Upper lobe of left lung (tissue), 6 donors: ENCODE measurements at places on chromosomes 3 and 15. TPM values are rescaled to one million over a fixed set of nuclear protein-coding genes. Genes with fewer than 3 reads are reported as not detected.

- DNase-seq, result no peak
Measured at GRCh38 chr3:178203650-178204049, 332.6 kb upstream of the KCNMB2 start.

- DNase-seq, result no peak
Measured at GRCh38 chr15:30990036-30990435, 1.4 kb downstream of the MTMR10 start.

DNA sequence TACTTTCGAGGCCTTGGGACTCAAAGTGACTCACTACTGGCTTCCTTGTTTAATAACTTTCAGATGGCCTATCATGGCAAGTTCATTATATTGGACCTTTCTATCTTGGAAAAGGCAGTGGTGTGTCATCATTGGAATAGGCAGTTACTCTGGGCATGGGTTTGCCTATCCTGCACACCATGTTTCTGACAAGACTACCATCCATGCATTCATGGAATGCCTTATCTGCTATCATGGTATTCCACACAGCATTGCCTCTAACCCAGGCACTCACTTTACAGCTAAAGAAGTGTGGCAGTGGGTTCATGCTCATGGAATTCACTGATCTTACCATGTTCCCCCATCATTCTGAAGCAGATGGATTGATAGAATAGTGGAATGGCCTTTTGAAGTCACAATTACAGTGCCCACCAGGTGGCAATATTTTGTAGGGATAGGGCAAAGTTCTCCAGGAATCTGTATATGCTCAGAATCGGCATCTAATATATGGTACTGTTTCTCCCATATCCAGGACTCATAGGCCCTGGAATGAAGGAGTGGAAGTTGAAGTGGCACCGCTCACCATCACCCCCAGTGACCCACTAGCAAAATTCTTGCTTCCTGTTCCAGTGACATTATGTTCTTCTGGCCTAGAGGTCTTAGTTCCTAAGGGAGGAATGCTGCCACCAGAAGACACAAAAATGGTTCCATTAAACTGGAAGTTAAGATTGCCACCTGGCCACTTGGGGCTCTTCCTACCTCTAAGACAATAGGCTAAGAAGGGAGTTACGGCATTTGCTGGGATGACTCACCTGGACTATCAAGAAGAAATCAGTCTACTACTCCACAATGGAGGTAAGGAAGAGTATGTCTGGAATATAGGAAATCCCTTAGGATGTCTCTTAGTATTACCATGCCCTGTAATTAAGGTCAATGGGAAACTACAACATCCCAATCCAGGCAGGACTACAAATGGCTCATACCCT lies 1161.4 kb downstream of the SI start:
- DNase-seq, result no peak

DNA sequence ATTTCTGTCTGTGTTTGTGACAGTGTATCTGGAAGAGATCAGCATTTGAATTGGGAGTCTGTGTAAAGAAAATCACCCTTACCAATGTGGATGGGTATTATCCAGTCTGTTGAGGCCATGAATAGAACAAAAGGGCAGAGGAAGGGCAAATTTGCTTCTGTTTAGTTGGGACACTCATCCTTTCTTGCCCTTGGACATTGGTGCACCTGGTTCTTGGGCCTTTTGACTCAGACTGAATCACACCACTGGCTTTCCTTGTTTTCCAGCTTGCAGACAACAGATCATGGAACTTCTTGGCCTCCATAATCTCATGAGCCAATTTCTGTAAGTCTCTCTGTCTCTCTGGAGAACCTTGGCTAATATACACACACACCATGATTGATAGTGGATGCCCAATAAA lies 164.4 kb upstream of the SGO1 start:
- no peak for DNase-seq

- DNase-seq, result no peak
Measured at GRCh38 chr3:132268956-132269355, 48.3 kb upstream of the ACP3 start.

MESP1 gene
- total RNA-seq, result 2.1 TPM

DNA sequence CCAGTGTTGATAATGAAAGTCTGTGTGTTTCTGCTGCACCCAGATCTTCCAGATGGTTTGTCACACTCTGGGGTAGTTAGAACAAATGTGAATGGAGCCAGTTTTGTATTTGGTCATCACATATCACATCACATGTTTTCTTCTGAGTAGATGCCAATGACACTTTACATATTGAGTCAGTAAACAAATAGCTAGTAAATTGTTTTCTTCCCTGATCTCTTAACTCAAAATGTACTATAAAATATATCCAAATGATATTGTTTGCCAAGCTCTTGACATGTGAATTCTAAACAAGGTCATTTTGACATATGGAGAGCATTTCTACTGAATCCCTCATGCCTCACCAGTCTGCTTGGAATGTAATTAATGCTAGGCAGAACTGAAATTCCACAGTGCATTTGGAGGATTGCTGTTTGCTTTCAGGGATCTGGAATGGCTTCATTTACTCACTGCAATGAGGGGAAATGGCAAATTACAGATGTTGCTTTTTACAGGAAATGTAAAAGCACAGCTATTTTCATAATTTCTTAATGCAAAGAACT lies 45.0 kb downstream of the PDHB start:
- no peak for DNase-seq

CSPG4 gene
- 23.3 TPM for total RNA-seq

GRCh38 chr15:94125156-94125555 lies 106.2 kb upstream of the MCTP2 start:
- no peak for DNase-seq

DENND6A gene
- total RNA-seq, result 24.8 TPM

ZMYND10 gene
- total RNA-seq, result 35.1 TPM

GRCh38 chr15:73539212-73540128 lies 93.7 kb downstream of the NPTN start:
- DNase-seq, result no peak

CLCN2 gene
- total RNA-seq, result 5.0 TPM

DNA sequence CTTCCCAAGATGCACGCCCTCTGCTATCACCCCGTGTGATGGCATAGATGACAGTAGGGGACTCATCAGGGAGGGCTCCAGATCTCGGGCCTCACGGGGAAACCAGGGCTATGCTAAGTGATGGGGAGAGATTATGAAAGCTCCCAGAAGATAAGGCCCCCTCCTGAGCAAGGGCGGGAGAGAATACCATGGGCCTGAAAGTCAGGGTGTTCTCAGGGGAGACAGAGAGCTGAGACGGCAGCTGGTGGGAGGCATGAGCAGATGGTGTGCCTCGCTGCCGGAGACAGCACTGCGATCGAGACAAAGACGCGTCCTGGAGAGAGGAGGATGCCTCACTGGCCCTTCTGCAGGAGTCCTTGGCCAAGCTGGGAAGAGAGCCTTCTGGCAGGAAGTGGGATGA lies 106.5 kb upstream of the ADPGK start:
- DNase-seq, result peak; percentile 5

A4GNT gene
- total RNA-seq, result not detected

CFAP91 gene
- 5.5 TPM for total RNA-seq

- no peak for DNase-seq
Measured at GRCh38 chr3:97817965-97818364, 3.8 kb upstream of the CRYBG3 start.

DNA sequence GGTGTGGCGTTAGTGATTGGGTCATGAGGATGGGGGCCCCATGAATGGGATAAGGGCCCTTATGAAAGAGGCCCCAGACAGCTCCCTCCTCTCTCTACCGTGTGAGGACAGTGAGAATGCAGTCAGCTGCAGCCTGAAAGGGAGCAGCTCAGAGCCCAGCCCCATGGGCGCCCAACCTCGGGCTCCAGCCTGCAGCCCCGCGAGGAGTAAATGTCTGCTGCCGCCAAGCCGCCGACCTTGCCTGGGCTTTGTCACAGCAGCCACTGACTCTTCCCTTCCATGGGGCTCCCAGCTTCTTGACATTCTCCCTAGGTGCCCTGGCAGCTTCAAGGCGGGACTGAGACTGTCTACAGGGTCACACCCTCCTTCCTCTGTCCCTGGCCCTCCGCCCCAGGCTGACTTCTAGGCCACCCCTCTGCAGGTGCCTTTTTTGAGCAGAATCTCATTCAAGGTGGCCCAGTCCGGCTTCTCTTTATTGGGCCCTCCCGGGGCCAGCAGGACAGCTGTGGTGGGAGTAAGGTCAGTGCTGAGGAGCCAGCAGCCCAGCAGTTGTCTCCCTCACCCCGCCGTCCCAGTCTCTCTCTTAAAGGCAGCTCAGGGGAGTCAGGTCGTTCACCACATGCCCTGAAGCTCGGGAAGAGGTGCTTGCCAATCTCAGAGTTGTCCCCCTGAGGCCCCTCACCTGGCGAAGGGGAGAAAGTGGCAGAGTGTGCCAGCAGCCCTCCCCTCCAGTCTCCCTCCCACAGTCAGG lies 18.7 kb upstream of the PRR20G start:
- DNase-seq, result peak; percentile 56

- DNase-seq, result no peak
Measured at GRCh38 chr3:112908252-112908651, 61.6 kb upstream of the CD200R1L start.

GRCh38 chr15:63860155-63860554 lies 26.4 kb upstream of the HERC1 start:
- no peak for DNase-seq

- no peak for DNase-seq
Measured at GRCh38 chr3:48294611-48295263, 38.7 kb downstream of the SPINK8 start.

HEG1 gene
- 111 TPM for total RNA-seq

HEMK1 gene
- total RNA-seq, result 10.5 TPM

DNA sequence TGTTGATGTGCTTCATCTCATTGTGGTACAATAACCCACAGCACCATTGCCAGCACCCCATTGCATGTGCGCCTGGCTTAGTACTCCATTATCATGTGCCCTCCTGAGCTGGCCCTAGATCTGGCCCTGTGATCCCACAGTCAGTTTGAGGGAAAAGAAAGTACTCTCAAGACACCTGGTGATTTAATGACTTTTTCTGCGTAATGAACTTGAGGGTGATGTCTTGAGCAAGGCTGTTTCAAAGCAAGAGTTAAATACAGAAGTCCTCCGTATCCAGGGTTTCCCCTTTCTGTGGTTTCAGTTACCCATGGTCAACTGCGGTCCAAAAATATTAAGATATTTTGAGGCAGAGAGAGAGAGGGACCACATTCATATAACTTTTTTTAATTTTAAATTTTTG lies 16.3 kb downstream of the C3orf20 start:
- DNase-seq, result no peak

- peak; percentile 73 for DNase-seq
Measured at GRCh38 chr15:73328981-73329380, 39.8 kb downstream of the HCN4 start.

GRCh38 chr3:50612234-50612882 lies 784 bp upstream of the CISH start:
- no peak for DNase-seq

DAPK2 gene
- total RNA-seq, result 170 TPM

GRCh38 chr3:108388136-108389132 lies 92.1 kb downstream of the HHLA2 start:
- no peak for DNase-seq

DNA sequence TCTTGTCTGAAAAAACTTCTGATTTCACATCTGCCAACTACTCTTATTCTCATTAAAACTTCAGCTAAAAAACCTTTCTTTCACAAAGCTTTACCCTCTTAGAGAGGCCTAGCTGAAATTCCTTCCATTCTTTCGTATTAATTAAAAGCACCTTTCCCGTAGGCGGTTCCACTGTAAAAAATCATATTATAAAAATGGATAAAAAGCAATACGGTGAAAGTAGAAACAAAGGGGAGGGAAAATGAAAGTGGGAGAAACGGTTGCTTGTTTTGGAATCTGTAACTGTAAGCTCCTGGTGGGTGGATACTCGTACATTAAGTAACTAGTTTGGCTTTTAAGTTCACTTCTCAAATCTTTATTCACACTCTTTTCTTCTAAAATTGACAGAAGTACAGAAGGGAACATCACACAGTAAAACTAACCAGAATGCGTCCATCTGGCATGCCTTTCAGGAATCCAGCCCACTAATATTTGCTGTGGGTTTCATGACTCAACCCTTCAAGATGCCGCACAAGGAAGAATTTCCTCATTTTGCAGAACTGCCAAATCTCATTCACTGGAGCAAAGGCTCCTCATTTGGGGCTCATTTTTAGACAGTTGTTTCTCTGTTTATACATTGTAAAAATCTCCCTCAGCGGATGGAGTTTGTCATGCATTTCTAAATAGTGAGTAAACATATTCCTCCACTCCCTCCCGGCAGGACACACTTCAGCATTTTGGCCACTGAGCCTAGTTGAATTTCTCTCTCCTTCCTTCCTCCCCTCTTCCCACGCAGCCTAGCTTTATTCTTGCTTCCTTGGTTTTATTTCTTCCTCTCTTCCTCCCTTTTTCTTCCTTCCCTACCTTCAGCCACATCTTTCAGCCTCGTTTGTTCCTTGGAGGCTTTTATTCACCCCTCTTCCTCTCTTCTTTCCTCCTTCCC lies 419.5 kb upstream of the NAALADL2 start:
- peak; percentile 27 for DNase-seq
